ENCODE measurements at places on chromosomes 3 and 15.

DNA sequence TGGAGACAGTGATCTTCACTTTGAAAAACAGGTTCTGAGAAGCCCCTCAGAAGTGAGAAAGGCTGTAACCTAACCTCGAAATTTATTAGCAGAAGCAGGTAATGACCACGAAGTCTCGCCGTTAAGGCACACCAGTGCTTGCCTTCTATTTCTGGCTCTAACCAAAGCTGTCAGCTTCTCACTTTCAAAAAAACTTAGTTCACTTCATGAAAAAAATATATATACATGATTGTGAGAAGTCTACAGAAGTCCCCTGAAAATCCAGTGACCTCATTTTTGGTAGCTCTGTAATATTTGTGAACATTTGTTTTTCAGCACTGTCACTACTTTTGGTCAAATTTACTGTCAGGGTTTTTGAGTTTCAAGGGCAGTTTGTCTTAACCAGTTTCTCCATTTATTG, 19.1 kb upstream of the AKAP13 start:
- DNase-seq = no peak

DNA sequence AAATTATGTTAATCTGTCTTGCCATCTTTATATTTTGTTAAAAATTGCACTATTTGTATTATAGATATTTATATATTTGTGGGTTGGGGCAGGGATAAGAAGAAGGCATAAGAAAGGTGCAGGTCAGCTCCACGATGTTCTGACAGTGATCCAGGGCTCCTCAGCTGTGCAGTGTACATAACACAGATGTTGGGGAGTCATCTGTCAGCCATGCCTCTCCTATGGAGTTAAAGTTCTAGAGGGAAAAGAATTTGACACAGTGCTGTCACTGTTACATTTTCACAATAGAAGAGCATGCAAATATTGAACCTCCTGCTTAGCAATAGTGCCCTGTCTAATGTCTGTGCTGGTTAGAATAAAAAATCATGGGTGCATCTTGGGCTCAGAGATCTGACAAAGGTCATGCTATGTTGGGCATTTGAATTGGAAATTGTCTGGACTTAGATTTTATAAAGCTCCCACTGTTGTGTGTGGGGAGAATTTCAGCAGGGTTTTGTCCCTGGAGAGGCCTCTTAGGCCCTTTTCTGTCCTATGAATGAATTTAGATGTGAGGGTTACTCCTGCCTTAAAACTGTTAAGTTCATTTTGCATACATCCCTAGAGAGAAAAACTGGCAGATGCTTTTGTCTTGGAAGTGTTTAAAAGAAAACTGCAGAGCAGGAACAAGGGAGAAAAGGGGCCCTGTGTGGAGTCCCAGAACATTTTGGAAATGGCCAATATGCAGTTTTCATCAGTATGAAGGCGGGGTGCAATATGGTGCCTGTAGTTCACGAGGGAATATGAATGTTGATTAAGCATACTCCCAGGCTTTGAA, 20.4 kb downstream of the CDIN1 start:
- no peak for DNase-seq

- no peak for DNase-seq
These were observed 205.6 kb downstream of the TBC1D2B start for GRCh38 chr15:77871852-77872371.

DNA sequence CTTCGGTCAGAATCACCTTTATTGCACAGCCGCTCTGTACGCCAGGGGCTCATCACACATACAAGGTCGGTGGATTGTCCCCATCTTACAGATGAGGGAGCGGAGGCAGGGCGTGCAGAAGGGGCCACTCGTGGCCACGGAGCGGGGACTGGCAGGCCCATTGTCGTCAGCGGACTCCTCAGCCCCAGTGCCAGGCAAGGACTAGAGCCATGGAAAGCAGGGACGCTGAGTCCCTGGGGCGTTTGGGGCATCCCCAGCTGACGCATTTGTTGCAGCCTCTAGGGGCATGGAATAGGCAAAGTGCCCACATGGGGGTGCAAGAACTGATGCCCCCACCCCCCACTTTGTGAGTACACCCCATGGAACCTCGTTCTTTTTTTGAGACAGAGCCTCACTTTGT, 29.8 kb upstream of the FURIN start:
- no peak for DNase-seq

DNA sequence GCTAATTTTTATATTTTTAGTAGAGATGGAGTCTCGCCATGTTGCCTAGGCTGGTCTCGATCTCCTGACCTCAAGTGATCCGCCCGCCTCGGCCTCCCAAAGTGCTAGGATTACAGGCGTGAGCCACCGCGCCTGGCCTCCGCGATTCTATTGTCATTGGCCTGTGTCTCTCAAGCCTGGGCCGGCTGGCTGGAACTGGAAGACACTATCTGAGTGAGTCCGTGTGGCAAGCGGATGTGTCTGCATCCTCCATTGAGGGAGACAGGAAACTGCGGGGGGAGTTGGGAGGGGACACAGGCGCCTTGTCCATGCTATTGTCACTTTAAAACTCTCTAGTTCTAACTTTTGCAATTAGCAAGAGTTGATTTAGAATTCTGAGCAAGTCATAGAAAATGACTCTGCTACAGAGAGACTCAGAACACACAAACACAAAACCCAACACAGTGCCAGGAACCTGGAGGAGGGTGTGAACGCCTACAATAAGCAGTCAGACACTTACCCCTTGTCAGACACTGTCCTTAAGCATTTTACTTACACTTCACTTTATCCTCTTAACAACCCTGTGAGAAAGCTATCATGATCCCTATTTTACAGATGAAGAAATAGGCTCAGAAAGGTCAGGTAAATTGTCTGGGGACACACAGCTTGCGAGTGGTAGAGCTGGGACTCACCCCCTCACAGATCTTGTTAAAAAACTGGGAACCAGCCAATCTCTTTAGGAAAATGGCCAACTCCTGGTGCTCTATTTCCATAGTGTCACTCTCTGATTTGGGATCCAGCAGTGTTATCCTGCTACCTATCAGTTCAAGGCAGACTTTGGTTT, 38.7 kb downstream of the ANP32A start:
- no peak for DNase-seq

DNA sequence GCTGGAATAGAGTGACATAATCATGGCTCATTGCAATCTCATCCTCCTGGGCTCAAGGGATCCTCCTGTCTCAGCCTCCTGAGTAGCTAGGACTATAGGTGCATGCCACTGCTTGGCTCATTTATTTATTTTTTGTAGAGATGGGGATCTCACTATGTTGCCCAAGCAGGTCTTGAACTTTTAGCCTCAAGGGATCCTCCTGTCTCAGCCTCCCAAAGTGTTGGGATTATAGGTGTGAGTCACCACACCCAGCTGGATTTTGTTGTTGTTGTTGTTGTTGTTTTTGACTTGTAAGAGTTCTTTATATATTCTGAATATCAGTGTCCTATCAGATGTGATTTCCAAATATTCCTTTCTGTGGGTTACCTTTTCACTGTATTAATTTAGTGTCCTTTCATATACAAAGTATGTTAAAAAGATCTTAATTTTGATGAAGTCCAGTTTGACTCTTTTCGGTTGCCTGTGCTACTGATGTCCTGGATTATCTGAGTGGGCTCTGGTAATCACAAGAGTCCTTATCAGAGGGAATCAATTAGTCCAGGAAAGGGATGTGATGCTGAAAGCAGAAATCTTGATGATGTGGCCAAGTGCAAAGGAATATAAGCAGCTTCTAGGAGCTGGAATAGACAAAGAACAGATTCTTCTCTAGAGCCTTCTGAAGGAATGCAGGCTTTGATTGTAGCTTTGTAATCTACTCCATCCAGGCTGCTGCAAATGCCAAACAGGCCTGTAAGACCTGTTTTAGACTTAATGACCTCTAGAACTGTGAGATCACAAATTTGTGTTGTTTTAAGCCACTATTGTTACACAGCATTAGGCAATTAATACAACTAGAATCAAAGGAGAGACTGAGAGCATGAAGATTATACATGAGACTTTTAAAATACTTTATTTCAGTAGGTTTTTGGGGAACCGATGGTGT, 30.2 kb downstream of the NCK1 start:
- DNase-seq = peak; percentile 39

DNA sequence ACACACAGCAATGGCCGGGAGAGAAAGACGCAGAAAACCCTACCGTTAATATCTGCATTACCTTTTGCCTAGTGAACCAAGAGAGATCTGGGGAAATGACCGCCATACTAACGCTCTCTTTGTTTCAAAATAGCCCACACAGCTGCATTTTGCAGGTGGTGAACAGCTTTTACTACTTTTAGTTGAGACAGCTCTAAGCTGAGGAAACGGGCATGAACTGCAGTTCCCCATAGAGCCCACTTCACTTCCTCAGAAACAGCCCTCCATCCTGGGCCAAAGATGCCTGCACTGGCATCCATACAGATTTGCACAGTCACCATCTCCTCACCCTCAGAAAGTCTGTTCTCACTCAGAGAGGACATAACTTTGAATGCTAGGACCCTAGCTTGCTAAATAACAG, 45.0 kb downstream of the ZNF860 start:
- DNase-seq = no peak

DNA sequence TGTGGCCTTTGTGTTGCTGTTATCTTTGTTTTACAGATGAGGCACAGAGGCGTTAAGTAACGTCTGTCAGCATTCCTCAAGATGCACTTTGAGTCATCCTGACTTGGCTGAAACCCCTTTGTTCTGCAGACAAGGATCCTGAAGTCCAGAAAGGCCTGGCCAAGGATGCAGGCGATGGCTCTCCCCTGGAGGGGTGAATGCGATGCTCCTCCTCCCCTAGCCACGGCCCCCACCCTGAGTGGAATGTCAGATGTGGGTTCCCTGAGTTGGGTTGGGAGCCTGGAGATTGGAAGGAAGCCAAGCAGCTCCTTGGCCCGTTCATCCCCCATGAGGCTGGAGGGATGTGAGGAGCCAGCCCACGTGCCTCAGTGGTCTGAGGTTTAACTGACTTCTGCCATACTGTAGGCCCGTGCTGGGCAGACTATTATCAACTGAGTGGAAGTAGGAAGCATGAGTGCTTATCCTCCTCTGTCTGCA, 43.3 kb downstream of the POMGNT2 start:
- DNase-seq = peak; percentile 63

DNA sequence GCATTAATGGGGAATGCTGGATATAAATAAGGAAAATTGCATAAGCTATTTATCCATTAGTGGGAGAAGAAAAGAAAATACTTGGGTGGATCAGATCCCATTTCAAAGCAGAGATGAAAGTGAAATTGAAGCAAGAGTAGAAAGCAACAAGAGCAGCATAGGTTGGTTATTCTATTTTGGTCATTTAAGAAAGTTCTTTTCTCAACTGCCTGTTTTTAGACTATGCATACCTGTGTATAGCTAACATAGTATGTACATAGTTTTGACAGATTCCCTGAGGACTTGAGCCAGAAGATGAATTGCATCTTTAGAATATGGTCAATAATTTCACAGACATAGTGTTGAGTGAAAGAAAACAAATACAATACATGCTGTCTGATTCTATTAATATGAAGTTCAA, 29.0 kb upstream of the DENND4A start:
- no peak for DNase-seq

- no peak for DNase-seq
These were observed 375.3 kb downstream of the TBC1D5 start for GRCh38 chr3:17367171-17367570.

- peak; percentile 88 for DNase-seq
These were observed 335.6 kb downstream of the TUSC7 start for GRCh38 chr3:117045143-117045542.

DNA sequence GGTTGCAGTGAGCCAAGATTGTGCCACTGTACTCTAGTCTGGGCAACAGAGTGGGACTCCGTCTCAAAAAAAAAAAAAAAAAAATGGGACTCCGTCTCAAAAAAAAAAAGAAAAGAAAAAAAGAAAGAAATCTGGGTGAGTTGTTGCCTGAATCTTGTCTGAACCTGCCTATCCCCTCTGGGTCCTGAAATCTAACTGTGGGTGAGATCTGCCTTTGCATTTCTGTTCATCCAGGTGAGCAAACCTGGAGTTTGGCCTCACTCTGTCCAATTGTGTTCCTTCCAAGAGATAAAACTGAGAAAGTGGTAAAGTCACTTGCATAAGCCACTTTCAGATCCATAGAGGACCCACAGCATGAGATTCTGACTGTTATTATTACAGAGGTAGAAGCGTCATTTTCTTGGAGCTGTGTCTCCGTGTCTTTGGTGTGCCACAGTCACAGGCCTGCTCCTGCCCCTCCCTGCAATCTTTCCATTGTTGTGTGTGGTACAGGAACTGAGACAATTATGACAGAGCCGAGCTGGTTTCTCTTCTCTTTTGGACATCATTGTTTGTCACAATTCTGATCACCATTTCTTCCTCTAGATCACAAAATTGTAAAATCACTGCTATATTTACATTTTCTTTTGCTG, 235.9 kb downstream of the LPP start:
- DNase-seq = no peak

GRCh38 chr15:58286523-58286922, 145.3 kb upstream of the LIPC start:
- no peak for DNase-seq

- no peak for DNase-seq
These were observed 7.1 kb downstream of the RMDN3 start for GRCh38 chr15:40747685-40748631.

DNA sequence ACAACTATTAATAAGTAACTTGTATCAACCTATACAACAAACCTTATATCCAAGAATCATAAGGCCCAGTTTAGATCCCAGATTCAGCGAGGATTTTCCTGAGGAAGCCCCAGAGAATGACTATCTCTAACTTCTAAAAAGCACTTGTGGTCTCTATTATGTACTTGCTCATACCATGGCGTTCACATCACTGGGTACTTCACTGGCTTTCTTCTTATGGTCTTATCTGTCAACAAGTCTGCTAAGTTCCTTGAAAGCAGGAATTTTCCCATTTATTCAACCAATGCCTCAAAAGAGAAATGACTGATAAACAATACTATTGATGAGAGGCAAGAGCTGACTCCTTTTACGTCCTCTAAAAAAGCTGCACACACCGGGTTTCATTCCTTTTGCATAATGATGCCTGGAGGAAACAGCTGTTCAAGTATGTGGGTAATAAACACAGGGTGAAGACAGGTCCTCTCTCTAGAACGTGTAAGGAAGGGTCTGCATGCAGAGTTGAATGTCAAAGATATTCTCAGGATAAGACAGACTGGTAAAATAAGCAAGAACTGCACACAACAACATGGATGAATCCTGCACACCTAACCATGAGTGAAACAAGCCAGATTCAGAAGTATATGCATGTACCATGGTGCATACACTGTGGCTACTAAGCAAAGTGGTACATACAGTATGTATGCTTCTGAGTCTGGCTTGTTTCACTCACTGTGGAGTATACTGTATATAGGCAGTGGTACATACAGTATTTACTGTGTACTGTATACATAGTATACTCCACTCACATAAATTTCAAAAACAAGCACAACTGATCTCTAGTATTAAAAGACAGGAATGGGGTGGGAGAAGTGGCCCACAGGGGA, 408.7 kb downstream of the SHQ1 start:
- no peak for DNase-seq

DNA sequence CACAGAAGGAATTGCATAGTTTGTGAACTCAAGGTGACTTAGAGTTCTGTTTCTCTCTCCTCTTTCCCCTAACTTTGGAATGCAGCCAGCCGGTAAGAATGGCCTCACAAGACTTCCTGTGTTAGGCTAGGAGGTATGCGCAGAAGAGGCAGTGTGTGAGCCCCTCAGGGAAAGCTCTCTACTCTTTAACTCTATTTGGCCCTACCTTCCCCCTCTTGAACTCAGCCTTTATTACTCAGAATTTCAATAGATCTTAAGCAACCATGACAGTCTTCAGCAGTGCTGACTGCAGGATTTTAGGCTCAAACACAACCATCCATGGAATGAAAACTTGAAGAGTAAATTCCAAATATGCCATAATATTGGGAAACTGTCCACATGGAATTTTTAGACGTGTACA, 209.5 kb downstream of the DTWD1 start:
- DNase-seq = peak; percentile 17

Data from ELF-1 (cell line).